ENCODE measurements at places on chromosomes 12 and 14. TPM values are rescaled to one million over a fixed set of nuclear protein-coding genes. Genes with fewer than 3 reads are reported as not detected.

The PTPRR gene
- polyA plus RNA-seq: 0.15 TPM

The IL26 gene
- 0.36 TPM for polyA plus RNA-seq

DNA sequence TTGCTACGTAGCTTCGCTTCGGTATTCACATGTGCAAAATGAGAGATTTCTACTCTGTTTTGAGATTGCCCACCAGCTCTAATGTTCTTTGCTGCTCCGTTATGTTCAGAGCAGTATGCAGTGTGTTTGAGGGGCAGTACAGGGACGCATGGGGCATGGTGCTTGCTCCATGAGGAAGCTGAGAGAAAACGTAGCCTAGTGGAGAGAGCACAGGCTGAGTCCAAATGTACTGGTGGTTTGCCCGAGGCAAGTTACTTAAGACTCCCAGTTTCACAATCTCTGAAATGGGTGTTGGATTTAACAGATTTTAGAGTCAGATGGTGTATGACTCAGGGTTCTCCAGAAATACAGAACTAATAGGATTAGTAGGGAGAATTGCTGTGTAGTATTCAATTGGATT, 310.5 kb downstream of the ETNK1 start:
- H3K27me3 ChIP-seq: no peaks in the 10 kb centered on the region
- H3K4me1 ChIP-seq: no peaks in the 10 kb centered on the region
- no peak for DNase-seq
- H3K36me3 ChIP-seq: no peaks in the 10 kb centered on the region

The PLEKHD1 gene
- polyA plus RNA-seq: not detected

GRCh38 chr12:124201248-124201647, 93.6 kb upstream of the RFLNA start:
- H3K4me1 ChIP-seq: no peaks in the 10 kb centered on the region
- no peak overlapping the region for H3K4me3 ChIP-seq

The A2ML1 gene
- not detected for polyA plus RNA-seq

The BBS10 gene
- 7.0 TPM for polyA plus RNA-seq

The TPPP2 gene
- not detected for polyA plus RNA-seq

- no peaks in the 10 kb centered on the region for H3K27me3 ChIP-seq
- DNase-seq: no peak
- peaks cover 16% of the 10 kb centered on the region for H3K4me1 ChIP-seq
- H3K27ac ChIP-seq: peak overlapping the region; percentile 98
- no peaks in the 10 kb centered on the region for H3K36me3 ChIP-seq
Measured at GRCh38 chr12:39619316-39619659, 315 bp downstream of the ABCD2 start.

DNA sequence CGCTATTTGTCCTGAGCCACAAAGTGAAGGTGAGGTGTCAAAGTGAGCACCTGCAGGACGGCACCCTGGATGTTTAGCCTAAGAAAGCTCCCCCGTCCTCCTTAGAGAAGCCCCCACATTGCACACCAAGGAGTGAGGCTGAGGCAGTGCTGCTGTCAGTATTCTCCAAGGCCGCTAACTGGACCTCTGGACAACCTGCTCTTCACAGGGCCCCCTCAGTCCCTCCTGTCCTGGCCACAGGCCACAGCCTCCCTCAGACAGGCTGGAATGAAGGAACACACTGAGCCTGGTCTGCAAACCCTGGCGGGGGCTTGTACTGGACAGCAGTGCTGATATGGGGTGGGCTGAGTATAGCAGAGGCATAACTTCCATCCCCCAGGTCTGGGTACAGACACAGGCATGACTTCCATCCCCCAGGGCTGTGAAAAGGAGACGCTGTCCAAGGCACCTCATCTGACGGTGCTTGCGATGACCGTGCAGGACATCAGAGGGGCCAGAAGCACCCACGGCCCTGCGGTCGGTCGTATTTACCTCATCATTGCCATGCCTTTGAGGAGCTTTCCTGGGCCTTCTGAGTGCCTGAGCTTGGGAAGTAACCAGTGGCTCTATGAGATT, 82.4 kb upstream of the DIO3 start:
- no peaks in the 10 kb centered on the region for H3K4me1 ChIP-seq
- H3K36me3 ChIP-seq: no peaks in the 10 kb centered on the region
- no peak overlapping the region for H3K4me3 ChIP-seq
- H3K27ac ChIP-seq: no peak overlapping the region

The PMCH gene
- polyA plus RNA-seq: 1.0 TPM

The NXPH4 gene
- polyA plus RNA-seq: not detected

- peaks cover 8% of the 10 kb centered on the region for H3K36me3 ChIP-seq
- no peak overlapping the region for H3K4me3 ChIP-seq
- no peak overlapping the region for H3K27ac ChIP-seq
- no peaks in the 10 kb centered on the region for H3K27me3 ChIP-seq
- H3K4me1 ChIP-seq: no peaks in the 10 kb centered on the region
- DNase-seq: no peak
Measured at GRCh38 chr14:93239869-93240677, 33.0 kb downstream of the UBR7 start.

GRCh38 chr14:72610831-72611200, 283.1 kb downstream of the DPF3 start:
- no peak overlapping the region for H3K27ac ChIP-seq
- H3K4me3 ChIP-seq: no peak overlapping the region
- H3K36me3 ChIP-seq: no peaks in the 10 kb centered on the region
- DNase-seq: no peak
- H3K4me1 ChIP-seq: no peaks in the 10 kb centered on the region
- H3K27me3 ChIP-seq: no peaks in the 10 kb centered on the region

GRCh38 chr12:19965196-19966038, 402.9 kb upstream of the PDE3A start:
- no peaks in the 10 kb centered on the region for H3K36me3 ChIP-seq
- H3K4me1 ChIP-seq: no peaks in the 10 kb centered on the region
- no peaks in the 10 kb centered on the region for H3K27me3 ChIP-seq
- no peak overlapping the region for H3K27ac ChIP-seq

GRCh38 chr14:104263675-104264358, 125.4 kb downstream of the KIF26A start:
- no peak overlapping the region for H3K4me3 ChIP-seq
- H3K27me3 ChIP-seq: no peaks in the 10 kb centered on the region
- H3K27ac ChIP-seq: no peak overlapping the region
- no peak for DNase-seq

- no peaks in the 10 kb centered on the region for H3K4me1 ChIP-seq
- H3K27me3 ChIP-seq: no peaks in the 10 kb centered on the region
- no peak for DNase-seq
- no peaks in the 10 kb centered on the region for H3K36me3 ChIP-seq
Measured at GRCh38 chr12:99413751-99414150, 233.8 kb upstream of the GARIN6 start.

The TAS2R31 gene
- polyA plus RNA-seq: 0.31 TPM

- no peak for DNase-seq
- no peaks in the 10 kb centered on the region for H3K36me3 ChIP-seq
- peaks cover 48% of the 10 kb centered on the region for H3K4me1 ChIP-seq
- H3K4me3 ChIP-seq: no peak overlapping the region
Measured at GRCh38 chr14:101844219-101844618, 82.7 kb downstream of the PPP2R5C start.
